HepG2 (cell line): ENCODE measurements at places on chromosomes 4 and X. TPM values are rescaled to one million over a fixed set of nuclear protein-coding genes. Genes with fewer than 3 reads are reported as not detected.

DNA sequence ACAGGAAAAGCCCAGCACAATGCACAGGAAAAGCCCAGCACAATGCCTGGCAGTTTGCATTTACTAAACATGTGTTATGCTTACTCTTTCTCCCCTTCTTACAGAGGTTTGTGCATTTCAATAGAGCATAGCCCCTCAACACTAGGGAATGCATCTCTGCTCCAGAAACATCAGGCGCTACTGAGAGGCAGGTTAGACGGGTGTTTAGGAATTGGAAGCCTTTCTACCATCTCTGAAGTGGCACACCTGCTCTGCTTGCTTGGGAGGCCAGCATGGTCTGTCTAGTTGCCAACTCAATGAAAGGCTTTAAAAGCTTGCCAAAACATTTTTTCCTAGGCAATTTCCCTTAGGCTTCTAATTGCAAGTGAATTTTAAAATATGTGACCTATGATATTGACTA lies 55.7 kb downstream of the GRID2 start:
- no peak overlapping the region for H3K27ac ChIP-seq
- no peaks in the 10 kb centered on the region for H3K27me3 ChIP-seq
- H3K36me3 ChIP-seq: no peaks in the 10 kb centered on the region
- DNase-seq: no peak
- no peak overlapping the region for H3K4me3 ChIP-seq
- H3K4me1 ChIP-seq: no peaks in the 10 kb centered on the region

GRCh38 chr4:34105311-34105710 lies 2139.0 kb downstream of the ARAP2 start:
- no peak for DNase-seq
- no peak overlapping the region for H3K4me3 ChIP-seq
- no peaks in the 10 kb centered on the region for H3K27me3 ChIP-seq
- H3K36me3 ChIP-seq: no peaks in the 10 kb centered on the region
- no peak overlapping the region for H3K27ac ChIP-seq
- H3K4me1 ChIP-seq: no peaks in the 10 kb centered on the region

- no peak overlapping the region for H3K4me3 ChIP-seq
- H3K4me1 ChIP-seq: no peaks in the 10 kb centered on the region; the same call in 1 of the 2 replicates
- no peak overlapping the region for H3K27ac ChIP-seq
- no peak for DNase-seq
- H3K36me3 ChIP-seq: peaks cover 3% of the 10 kb centered on the region
Observed at GRCh38 chrX:153349952-153350351, 16.0 kb downstream of the ZNF275 start.

PDZD4 gene
- not detected in 2 replicates for total RNA-seq

SULT1E1 gene
- 3.7 and 3.9 TPM in 2 replicates for total RNA-seq

BEND2 gene
- not detected in 2 replicates for total RNA-seq

NKX6-1 gene
- not detected in 2 replicates for total RNA-seq
